Stimulated activated CD4-positive, alpha-beta T cell treated with anti-CD3 and anti-CD28 coated beads, Interleukin-1b, Interleukin-23, amount 100 ng/mL, for 4 hours (primary cell): ENCODE measurements at places on chromosomes 13 and 19.

DNA sequence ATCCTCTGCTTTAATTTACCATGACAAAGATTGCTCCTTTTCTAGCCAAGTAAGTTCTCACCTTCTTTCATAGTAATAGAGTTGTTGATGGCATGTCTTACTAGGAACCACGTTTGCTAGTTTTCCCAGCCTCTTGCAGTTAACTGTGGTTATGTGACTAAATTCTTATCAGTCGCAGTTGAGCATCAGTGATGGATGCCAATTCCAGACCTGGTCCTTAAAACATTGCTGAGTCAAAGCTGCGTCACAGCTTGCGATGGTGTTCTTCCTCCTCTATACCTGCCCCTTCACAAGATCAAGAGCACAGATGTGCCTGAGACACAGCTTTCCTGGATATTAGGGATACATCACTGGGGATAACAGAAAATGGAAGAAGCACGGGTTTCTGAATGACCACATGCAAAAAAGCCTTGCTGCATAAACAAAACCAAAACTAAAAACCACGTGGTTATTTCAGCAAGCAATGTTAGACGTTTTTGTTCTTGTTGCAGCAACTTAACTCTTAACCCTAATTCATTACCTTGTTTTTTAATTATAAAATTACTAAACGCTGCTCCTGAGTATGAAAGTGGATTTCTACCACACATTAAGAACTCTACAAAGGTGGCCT lies 97.6 kb upstream of the DACH1 start:
- DNase-seq, result no peak

- DNase-seq, result no peak
These were observed 8.7 kb upstream of the SBNO2 start for GRCh38 chr19:1182727-1183126.

GRCh38 chr13:97263160-97263559 lies 41.0 kb downstream of the MBNL2 start:
- DNase-seq, result no peak

DNA sequence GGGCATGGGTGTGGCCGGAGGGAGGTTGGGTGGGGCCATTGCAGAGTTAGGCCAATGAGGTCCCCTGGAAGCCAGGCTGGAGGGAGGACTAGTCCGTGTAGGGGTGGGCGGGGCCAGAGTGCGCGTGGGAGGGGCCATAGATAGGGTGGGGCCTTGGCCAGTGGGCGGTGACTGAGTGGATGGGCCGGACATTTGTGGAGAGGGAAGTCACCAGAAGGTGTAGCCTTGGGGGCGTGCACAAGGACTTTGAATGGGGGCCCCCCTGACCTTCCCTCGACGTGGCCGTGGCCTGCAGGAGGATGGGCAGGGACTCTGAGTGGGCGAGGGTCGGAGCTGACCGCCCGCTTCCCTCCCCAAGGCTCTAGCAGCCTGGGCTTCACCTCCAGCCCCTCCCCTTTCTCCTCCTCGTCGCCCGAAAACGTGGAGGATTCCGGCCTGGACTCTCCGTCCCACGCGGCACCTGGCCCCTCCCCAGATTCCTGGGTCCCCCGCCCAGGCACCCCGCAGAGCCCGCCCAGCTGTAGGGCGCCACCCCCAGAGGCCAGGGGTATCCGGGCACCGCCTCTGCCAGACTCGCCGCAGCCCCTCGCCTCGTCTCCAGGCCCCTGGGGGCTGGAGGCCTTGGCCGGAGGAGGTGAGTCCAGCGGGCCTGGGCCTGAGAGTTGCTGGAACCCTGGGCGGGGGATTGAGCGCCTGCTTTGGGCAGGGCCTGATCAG lies 16.5 kb upstream of the B3GNT3 start:
- peak; percentile 33 for DNase-seq

DNA sequence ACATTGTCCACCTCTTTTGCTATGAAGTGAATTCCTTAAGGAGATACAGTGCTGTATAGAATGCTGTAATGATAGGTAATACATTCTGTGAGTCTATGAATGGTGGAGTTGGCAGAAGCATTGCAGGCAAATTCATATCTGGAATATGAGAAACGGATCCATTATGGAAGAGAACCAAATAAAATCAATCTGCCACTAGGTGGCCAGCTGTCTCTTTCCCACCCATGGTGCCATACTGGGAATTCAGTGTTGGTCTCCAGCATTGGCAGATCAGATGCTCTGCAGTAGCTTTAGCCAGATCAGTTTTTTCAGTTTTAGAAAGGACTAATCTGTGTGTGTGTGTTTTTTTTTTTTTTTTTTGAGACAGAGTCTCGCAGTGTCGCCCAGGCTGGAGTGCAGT lies 27.6 kb downstream of the DNAJC3 start:
- DNase-seq, result no peak

GRCh38 chr13:43835701-43836100 lies 43.8 kb downstream of the CCDC122 start:
- no peak for DNase-seq

DNA sequence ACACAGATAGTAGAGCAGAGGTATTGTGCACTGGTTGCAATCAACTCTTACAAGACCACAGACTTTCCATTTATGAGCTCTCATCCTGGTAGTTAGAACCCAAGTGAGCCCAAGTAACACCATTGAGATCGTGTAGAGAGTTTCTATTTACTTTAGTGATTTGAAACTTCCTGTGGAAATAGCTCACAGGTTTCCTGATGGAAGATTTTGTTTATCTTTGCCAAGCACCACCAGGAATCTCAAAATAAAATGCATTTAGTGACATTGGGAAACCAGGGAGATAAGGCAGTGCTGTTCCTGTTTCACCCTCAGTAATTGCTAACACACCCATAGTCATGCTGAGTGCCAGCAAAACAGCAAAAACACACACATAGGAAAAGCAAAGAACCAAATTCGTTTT lies 102.5 kb downstream of the FLT1 start:
- DNase-seq, result no peak

- DNase-seq, result no peak
These were observed 767 bp upstream of the ZNF793 start for GRCh38 chr19:37505958-37506386.

DNA sequence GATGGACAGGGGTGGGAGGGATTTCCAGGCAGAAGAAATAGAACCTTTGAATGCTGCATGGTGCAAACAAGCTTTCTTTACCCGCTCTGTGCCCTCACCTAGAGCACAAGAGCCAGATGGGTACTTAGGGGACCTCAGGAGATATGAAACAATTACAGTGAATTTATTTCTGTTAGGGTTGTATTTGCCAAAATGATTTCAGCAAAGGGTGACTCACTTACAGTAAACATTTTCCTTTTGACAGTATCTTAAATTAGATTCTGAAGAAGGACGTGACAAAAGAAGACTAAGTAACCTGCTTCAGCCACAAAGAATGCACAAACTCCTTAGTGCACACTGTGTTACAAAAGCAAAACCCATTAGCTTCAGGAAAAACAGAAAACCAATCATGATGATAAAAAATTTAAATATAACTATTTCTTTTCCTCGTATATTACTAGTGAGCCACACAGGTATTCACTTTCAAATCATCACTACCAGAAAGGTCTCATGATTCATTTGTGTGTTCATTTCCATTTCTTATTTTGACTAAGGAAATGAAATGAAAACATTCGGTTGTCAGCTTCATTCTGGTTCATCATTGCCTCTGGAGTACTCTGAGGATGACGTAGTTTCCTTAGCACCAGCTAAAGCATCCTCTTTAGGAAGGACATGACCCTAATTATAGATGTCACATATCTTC lies 158.8 kb downstream of the NHLRC3 start:
- no peak for DNase-seq

GRCh38 chr13:41596190-41596589 lies 138.8 kb downstream of the RGCC start:
- DNase-seq, result no peak

DNA sequence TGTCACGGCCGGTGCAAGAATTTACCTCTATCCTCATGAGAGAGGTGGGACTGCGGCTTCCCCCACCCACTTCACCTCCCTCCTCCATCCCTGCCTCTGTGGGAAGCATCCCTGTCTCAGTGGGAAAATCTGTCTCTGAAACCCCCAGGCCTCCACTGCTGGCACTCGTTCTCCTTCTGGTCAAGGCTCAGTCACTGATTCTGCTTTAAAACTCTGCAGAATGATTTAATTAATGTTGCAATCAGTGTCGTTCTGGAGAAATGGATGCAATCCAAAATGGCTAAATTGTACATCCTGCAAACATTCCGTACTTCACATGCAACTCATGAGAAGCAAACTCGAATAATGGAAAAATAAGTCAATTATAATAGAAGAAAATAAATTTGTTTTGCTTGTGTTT lies 5.6 kb downstream of the RASL11A start:
- DNase-seq, result no peak

- no peak for DNase-seq
These were observed 242.7 kb downstream of the DCLK1 start for GRCh38 chr13:35888457-35888883.

GRCh38 chr19:42254089-42254849 lies 659 bp downstream of the ERF start:
- DNase-seq, result peak; percentile 70

- DNase-seq, result no peak
These were observed 3.6 kb upstream of the HAMP start for GRCh38 chr19:35278578-35279284.

GRCh38 chr13:97577026-97577425 lies 143.1 kb downstream of the RAP2A start:
- no peak for DNase-seq

GRCh38 chr19:56811480-56811879 lies 29.0 kb downstream of the PEG3 start:
- DNase-seq, result no peak

GRCh38 chr19:50639121-50640112 lies at the start of gene SYT3:
SYT3 (minus strand) TSS chr19:50639881; CDS start chr19:50637411, 2,470 bp downstream.
- DNase-seq, result peak; percentile 34

DNA sequence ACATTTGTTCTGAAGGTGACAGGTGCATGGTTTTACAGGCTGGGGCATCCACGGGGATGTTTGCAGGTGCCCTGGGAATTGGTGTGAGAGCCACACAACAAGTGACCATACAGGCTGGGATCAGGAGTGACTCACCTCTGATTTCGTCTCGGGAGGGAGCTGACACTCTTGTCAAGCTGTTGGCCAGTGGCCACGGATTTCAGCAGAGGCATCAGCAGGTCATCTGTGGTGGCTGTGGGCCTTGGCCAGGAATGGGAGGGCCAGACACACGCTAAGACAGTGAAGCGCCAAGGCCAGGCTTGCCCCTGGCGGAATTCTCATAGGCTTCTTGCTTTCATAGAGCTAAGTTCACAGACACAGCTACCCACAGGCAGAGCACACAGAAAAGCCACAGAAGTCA lies 108.6 kb downstream of the HSPH1 start:
- no peak for DNase-seq

GRCh38 chr13:78915015-78915414 lies 256.1 kb upstream of the OBI1 start:
- no peak for DNase-seq

DNA sequence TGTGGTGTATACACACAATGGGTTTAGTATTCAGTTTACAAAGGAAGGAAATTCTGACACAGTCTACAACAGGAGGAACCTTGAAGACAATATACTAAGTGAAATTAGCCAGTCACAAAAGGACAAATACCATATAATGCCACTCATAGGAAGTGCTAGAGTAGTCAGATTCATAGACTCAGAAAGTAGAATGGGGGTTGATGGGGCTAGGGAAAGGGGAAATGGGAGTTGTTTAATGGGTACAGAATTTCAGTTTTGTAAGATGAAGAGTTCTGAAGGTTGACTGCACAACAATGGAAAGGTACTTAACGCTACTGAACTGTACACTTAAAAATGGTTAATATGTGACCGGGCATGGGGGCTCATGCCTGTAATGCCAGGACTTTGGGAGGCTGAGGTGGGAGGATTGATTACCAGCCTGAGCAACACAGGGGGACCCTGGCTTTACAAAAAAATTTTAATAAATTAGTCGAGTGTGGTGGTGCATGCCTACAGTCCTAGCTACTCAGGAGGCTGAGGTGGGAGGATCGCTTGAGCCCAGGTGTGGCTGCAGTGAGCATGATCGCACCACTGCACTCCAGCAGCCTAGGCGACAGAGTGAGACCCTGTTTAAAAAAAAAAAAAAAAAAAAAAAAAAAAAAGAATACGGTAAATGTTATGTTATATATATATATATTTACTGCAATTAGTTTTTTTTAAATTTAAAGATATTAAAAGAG lies 45.0 kb downstream of the SLC15A1 start:
- no peak for DNase-seq

- no peak for DNase-seq
These were observed 122.2 kb downstream of the MAB21L1 start for GRCh38 chr13:35354285-35354684.

DNA sequence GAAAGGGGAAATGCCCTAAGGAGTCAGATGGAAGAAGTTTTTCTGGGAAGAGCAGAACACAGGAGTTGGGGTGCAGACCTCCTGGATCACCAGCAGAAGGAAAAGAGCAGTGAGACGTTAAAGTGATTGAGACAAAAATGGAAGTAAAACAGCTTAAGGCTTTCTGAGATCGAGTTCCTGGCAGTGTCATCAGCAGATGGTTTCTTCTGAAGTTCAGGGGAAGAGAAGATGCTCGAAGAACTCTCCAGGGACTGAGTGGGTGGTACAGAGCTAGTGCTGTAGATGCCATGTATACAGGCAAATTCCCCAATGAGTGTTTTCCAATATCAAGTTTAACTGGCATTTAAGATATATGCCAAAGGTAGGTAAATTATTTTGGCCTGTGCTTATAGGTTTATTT lies 272.2 kb upstream of the KLF12 start:
- DNase-seq, result no peak

GRCh38 chr13:104553186-104553585 lies 1487.0 kb upstream of the SLC10A2 start:
- DNase-seq, result no peak

DNA sequence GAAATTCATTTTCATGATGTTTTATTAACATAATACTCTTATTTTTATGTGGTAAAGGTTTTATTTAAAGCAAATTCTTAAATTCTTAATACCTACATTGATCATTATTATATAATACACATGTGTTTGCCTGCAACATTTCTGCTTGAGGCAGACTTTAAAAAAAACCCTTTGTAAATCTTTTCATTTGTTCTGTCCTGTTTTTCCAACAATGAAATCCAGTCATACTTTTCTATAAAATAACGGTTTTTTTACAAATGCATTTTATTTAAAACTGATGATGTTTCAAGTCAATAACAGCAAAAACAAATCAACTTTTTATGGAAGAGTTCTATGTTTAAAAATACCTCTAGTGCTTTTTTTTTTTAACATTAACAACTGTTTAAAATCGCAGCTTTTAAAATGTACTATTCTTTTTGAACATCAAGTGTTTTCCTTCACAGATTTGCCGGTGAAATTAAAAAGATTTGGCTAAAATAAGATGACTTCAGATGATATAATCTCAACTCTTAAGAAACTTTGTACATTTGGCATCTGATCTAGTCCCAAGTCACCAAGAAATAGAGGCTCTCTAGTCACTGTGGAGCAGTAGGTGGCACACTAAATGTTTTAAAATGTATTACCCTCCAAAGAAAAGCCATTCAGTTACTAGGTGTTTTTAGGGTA lies 5.1 kb downstream of the POU4F1 start:
- DNase-seq, result no peak

DNA sequence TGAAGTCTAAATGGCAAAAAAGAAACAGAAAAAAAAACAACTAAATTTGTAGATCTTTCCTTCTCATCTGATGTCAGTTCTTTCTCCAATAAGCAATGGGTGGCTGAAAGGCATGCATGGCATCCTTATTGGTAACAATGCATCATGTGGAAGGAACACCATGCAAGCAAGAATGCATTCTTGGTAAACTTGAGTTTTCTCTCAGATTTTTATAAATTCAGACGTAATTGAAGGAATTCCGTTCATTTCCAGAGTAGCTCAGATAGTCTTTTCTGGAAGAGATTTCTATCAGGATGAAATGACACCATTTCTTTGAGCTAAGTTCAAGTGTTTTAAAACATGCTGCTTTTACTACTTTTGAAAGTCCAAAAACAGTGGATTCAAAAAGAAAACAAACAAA lies 373.0 kb downstream of the COG6 start:
- no peak for DNase-seq
